ENCODE measurements at places on chromosomes 2 and 18.
A peak's percentile ranks its signal among the peaks of the same experiment; 100 is the strongest.

GRCh38 chr2:145777914-145778313 is 1258.0 kb upstream of the ZEB2 start:
- DNase-seq, result no peak

DNA sequence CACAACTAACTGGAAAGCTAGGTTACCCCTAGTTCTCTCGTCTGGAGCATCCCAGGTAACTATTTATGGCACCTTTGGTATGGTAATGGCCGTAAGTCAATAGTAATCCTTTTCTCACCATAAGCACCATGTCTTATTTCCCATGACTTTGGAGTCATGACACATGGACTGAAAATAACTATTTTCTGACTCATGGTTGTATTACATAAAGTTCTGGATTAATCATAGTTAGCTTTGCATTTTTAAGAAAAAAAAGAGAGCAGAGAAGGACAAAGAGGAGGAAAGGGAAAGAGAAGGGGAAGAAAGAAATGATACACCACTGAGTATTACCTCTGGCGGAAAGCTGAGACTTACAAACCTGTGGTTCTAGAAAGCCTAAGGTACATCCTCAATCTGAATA is 99.3 kb downstream of the BIN1 start:
- no peak for DNase-seq

GRCh38 chr18:21760321-21760720 is 19.7 kb downstream of the MIB1 start:
- DNase-seq, result no peak

DNA sequence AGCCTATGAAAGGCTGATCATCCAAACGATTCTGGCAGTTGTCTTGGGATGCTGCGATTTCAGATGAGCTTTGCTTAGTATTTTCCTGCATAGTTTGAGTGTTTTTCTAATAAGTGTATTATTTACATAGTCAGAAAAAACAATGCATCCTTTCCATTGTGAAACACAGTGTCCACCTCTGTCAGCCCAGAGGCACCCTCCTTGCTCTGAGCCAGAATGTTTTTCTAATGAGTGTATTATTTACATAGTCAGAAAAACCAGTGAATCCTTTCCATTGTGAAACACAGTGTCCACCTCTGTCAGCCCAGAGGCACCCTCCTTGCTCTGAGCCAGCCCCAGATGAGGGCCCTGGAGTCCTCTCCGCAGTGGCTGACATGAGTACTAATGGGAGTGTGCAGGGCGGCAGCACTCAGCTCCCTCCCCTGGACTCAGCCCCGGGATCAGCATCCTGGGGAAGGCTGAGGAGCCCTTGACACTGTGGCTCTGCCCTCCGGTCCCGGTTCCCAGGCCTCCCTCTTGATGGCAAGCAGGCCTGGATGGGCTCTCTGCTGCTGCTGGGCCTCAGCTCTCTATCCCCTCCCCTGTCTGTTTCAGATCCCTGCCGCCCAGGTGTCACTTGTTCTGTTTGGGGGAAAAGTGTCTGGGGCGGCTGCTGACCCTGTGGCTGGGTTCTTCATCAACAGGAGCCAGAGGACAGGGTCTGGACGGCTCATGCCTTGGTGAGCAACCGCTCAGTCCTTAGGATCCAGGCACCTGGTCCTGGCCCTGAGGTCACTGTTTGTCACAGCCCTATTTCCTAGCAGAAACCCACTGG is 5.9 kb downstream of the MFSD2B start:
- DNase-seq, result no peak

- DNase-seq, result peak; percentile 69
Measured at GRCh38 chr2:151782378-151783132, 45.7 kb downstream of the ARL5A start.

DNA sequence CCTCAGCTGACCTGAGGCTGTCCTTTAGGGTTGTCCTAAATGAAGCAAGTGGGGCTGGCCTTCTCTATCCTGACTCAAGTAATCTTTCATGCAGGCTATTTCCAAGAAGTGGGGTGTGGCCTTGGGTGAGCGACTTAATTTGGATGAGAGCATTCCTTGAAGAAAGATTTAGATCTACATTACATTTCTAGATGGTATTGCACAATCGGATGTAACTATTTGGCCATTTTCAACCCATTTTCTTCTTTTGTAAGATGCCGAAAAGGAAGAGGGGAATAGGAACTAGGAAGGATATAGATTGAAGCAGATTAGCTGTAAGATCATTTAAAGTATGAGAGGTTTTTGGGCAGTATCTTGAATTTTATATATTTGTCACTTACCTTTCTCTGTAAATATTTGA is 746.3 kb downstream of the MBD2 start:
- DNase-seq, result no peak

DNA sequence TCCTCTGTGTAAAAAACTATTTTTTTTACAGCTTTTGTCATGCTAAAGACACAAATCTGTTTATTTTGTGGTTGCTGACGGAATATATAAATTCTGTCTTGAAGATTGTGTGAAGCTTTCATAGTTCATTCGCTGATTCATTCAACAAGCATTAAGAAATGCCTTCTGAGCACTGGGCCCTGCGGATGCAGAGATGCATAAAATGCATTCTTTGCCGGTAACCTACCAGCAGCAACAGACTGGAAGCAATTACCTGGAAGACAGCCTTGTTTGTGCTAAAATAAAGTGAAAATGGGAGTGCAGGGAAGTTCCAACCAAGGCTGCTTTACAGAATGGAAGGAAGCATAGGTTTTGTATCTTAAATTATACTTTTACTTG is 119.7 kb downstream of the PMAIP1 start:
- DNase-seq, result no peak

- DNase-seq, result peak; percentile 64
Measured at GRCh38 chr2:197297266-197297665, 13.3 kb downstream of the ANKRD44 start.

DNA sequence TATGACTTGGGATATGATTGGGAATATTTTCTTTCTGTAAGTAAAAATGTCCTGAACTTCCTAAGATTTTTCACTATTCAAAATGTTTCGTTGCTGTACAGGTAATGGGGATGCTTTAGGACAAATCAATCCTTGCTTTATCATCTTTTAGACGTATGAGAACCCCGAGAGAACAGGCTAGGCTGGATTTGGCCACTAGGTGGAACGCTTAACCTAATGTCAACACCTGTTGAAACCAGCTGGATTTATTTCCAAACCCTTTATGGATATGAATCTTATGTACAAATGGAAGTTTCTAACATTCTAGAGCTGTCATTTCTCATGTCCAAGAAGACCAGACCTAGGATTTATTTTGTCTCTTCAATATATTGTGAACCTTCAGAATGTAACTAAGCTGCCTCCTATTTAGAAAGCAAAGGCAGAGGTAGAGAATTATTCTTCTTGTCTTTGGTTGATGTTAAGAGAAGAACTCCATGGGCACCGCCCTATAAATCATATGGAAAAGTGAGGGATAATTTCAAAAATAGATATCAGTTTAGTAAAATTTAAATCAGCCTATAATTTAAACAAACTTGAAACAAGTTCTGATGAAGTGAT is 96.7 kb downstream of the PMAIP1 start:
- peak; percentile 14 for DNase-seq

GRCh38 chr2:201642086-201642578 is 1.2 kb downstream of the TMEM237 start:
- no peak for DNase-seq

DNA sequence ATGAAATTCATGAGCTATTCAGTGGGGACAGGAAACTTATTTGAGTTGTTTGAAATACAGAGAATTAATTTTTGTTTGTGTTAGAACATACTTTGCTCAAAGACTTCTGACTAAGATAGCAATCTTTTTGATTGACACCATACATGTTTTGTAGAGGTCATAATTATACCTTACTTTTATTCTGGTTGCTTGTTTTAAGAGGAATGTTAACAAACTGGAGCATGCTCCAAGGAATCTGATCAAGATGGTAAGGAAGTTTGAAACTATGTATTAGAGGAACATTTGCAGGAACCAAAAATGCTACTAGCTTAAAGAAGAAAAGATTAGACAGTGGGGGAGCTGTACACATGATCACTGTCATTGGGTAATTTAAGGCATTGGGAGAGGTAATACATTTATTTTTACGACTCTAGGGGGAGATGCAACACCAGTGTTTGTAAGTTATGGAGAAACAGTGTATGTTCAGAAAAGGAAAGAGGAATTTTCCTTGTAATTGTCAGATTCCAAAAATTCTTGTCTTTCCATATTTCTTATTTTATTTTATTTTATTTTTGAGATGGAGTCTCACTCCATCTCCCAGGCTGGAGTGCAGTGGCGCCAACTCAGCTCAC is 8.0 kb downstream of the AGFG1 start:
- DNase-seq, result peak; percentile 55

DNA sequence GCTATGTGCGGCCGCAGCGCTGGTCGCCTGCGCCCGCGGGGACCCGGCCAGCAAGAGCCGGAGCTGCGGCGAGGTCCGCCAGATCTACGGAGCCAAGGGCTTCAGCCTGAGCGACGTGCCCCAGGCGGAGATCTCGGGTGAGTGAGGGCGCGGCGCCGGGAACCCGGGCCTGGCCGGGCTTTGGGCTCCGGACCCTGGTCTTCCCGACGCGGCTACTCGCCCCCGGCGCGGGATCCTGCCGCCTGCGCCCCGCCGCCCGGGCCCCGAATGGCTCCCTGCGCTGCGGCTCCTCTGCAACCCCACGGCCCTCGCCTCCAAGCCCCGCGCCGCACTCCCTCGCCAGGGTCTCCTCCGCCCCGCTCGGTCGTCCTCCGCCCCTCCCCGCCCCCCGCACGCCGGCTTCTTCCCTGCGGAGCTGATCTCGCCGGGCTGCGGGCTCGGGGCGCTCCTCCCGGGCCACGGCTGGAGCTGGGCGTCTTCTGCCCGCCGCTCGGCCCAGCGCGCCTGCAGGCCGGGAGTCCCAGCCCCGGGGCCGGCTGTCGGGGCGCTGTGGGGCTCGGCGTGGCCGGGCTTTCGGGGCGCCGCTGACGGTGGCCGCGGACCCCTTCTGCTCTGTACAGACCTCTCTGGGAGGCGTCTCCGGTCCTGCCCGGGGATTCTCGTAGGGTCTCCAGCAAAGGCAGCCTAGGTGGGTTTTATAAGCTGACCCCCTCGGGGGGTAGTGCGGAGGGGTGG is 652 bp downstream of the GPC1 start:
- DNase-seq, result no peak

DNA sequence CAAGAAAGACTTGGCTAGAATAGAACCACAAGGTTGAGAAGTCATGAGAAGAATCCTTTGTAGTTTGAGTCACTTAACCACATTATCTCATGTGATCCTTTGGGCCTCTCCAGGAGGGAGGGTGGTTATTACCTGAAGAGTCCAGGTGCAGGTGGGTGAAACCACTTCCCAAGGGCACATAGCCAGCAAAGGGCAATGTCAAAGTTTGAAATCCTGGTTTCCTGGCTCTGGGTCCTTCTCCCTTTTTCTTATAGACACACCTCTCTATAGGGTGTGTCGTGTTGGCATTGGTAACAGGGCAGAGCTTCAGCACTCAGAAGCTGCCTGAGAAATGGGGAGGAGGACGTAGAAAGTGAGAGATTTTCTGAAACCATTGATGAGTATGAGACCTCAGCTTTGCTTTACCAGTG is 137.9 kb downstream of the MGAT5 start:
- no peak for DNase-seq

DNA sequence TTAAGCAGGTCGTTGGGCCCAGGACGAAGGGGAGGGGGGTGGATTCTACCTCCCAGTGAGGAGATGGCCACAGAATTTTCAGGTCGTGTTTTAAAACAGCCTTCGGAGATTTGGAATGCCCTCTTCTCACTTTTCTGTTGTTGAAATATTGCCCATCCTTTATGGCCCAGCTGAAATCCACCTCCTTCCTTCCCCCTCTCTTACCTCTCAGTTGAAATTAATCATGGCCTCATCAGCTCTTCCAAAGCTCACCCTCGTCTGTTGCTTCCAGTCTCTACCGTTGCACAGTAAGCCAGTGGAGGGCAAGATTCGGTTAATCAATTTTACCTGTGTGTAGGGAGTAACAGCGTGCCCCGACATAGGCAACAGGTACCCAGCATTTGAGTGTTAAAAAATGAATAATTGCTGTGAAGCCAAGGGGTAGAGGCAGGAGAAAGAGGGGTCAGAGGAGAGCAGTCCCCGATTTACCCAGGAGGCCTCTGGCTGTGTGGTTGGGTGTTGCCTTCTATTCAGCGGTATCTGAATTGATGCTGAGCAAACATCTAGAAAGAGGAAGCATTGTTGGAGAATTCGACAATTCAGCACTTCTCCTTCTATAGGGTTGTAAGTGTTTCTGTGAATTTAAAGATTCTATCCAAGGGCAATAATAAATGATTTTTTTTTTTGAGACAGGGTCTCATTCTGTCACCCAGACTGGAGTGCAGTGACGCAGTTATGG is 8.6 kb upstream of the PDIA6 start:
- DNase-seq, result peak; percentile 72

GRCh38 chr2:66982766-66983165 is 414.4 kb upstream of the ETAA1 start:
- no peak for DNase-seq

DNA sequence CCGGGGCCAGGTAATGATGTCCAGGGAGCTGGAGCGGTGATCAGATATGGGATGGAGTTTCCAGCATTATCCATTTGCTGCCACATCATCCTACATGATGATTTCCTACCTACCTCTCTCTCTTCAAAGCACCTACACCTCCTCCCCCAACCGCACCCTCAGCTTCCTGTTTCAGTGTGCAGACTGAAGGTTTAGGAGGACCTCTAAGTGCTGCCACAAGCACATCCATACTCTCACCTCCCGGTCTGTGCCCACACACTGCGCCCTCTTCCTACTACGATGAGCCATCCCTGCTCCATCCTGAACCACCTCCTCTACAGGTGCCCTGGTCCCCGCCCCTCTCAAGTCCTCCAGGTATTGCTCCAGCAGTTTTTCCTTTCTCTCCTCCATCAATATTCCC is 123.7 kb downstream of the ALPK2 start:
- no peak for DNase-seq

- no peak for DNase-seq
Measured at GRCh38 chr2:111139637-111140317, 19.1 kb downstream of the BCL2L11 start.

DNA sequence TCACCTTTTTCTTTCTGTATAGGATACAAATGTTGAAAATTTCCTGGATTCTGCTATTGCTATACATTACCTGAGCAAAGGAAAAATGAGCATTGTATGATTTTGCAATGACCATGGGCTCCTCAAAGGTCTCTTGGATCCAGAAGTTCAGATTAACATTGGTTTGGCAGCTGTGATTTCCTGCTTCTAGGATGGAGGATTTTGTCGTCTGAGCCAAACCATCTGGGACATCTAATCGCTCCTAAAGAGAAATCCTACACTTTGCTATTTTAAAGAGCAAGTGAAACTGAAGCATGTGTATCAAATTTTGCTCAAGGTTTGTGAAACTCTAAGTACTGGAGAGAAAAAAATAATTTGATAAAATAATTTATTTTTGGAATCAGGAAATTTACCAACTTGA is 115.1 kb upstream of the ST6GAL2 start:
- DNase-seq, result no peak
